ENCODE measurements at places on chromosomes 2 and 18.

DNA sequence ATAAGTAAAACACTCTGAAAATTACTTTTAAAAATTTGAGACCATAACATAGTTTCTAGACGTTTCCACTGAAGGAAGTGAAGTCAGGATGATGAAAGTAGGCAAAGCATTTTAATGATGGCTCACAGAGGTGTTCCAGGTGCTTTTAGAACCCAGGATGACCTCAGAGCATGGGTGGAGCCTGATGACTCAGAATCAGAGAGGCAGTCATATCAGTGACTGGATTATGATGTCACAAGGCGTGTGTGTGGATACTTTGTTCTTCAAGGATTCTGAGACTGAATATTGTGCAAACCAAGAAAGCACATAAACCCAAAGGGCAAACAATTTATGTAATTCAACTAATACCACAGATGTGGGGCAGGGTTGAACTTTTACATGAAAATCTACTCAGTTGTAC, 208.0 kb upstream of the FBXO11 start:
- peak; percentile 84 for DNase-seq

- no peak for DNase-seq
Measured at GRCh38 chr2:218802386-218802994, 20.5 kb downstream of the CYP27A1 start.

DNA sequence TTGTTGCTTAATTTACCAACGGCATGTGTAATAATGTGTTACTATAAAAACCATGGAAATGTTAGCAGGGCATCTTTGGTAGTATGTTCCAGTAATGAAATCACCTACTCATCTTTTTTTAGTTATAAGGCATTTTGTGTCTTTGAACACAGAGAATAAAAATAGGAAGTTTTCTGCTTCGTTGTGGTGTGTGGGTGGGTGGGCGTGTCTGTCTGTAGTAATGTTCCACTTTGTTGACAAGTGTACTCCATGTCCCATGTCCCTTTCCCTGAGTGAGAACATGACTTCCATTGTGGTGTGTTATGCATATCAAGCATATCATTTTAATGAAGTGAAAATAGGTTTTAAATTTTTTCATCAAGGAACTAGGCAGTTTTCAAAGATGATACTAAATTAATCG, 149.3 kb downstream of the VWC2L start:
- no peak for DNase-seq

GRCh38 chr18:74522635-74523548, 11.4 kb upstream of the CNDP1 start:
- DNase-seq = peak; percentile 89

- DNase-seq = no peak
Measured at GRCh38 chr2:218081063-218081462, 12.0 kb downstream of the RUFY4 start.

GRCh38 chr2:65070172-65070830, 14.1 kb downstream of the CEP68 start:
- DNase-seq = peak; percentile 62

DNA sequence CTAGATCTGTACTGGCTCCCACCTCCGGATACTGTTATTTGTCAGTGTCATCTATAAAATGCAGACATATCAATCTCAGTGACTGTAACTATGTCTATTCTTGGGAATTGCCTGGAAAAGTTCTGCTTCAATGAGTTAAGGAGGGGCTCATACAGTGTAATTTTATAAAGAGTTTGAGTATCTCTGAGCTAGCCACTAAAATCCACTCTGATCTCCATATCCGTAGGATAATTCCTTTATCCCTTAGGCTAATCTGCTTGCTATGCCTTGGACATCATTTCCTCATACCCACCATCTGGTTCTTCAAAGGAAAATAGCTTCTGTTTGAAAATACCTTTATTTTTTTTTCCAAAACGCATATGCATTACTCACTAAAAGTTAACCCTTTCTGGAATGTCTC, 863.2 kb downstream of the SUCLG1 start:
- no peak for DNase-seq

DNA sequence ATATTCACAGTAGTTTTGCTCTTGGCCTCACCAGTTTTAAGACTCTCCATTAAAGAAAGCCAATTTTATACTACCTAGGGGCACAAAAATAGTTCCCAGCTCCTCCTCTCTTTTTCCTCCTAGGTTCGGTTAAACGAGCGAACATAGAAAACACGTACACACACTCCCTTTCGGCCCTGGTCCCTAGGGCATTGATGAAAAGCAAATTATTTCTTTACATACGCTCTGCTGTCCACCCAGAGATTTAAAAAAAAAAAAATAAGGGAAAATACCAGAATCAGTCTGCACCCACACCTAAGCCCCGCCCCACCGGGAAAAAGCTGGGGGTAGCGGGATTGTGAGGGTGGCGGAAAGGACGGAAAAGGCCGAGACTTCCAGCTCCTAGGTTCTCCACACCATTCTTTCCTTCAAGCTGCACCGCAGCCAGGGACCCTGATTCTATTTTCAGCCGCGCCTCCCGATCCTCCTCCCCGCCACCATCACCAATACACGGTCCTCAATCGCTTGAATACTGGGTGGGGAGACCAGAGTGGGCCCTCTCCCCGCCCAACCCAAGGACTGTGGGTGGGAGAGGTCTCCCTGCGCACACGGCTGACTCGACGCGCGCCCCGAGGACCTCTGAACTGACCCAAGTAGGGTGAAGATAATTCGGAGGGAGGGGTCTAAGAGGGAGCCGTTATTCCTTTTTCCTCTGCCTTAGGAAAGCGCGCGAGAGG, 769 bp downstream of the ATF2 start:
- peak; percentile 31 for DNase-seq

DNA sequence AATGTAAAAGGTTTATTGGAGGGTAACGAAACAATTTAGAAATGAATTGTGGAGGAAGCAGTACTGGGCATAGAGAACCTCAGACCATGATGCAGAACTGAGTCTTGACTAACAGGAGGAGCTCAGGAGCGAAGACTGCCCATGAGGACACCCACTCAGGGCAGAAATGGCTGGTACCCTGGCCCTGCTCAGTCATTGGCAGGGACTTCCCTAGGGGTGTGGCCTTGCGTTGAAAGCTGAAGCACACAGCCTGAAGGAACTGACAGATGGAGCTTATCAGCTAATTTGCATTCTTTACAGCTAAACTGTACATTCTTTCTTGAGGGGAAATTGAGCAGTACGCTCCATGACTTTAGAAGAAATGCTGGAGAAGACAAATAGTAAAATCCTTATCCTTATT, 57.1 kb downstream of the PDK1 start:
- DNase-seq = no peak

DNA sequence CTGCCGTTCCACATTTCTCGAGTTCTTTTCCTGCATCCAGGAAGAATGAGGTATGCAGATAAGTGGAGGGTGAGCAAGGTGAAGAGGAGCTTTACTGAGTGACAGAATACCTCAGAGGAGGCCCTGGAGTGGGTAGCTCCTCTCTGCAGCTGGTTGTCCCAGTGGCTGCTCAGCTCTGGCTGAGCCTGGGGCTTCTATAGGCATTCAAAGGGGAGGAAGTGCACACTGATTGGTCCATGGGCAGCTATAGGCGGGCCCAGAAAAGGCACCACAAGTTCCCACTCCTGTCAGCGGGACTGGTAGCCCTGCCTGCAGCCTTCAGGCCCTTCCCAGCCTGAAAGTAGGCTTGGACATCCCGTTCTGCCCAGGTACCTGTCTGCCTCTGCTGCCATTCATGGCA, 94.7 kb downstream of the DOK6 start:
- DNase-seq = no peak

DNA sequence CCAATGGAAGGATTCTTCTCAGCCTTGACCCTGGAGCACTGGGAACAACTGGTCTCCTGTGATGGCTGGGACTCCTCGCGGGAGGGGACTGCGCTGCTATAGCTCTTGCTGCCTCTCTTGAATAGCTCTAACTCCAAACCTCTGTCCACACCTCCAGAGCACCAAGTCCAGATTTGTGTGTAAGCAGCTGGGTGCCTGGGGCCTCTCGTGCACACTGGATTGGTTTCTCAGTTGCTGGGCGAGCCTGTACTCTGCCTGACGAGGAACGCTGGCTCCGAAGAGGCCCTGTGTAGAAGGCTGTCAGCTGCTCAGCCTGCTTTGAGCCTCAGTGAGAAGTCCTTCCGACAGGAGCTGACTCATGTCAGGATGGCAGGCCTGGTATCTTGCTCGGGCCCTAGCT, 28.8 kb downstream of the LIPG start:
- no peak for DNase-seq

GRCh38 chr2:234747032-234747431, 204.8 kb upstream of the SH3BP4 start:
- no peak for DNase-seq

DNA sequence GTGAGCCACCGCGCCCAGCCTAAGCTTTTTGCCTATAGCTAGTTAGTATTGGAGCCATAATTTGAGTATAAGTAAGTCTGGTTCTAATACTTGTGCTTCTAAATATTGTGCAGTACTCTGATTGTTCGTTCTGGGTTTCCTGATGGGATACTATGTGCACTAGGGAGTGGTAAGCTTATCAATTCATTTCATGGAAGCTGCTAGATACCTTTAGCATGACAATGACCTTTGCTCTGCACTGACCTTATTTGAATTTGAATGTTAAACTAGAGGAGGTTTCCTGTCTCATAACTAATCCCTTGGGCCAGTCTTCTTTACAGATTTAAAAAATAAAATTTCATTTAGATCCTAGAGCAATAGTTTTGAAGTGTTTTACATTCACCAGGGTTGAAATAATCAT, 125.1 kb downstream of the GPD2 start:
- DNase-seq = no peak

DNA sequence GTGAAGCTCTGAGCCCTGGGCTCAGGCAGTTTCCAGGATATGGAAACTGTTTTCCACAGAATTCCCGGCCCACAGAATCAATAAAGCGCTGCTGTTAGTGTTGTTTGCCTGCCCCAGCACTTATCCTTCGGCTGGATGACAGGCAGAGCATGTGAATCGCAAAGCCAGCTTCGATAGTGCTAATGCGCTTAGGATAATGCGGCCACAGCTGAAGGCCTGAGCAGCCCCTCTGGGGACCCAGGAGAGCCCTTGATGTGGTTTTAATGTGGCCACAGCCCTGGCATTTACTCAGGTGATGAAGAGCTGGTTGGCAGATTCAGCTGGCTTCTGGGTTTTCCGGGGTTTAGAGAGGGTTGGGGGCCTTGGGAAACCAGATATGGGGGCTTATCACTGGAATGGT, 23.7 kb downstream of the PCARE start:
- no peak for DNase-seq

DNA sequence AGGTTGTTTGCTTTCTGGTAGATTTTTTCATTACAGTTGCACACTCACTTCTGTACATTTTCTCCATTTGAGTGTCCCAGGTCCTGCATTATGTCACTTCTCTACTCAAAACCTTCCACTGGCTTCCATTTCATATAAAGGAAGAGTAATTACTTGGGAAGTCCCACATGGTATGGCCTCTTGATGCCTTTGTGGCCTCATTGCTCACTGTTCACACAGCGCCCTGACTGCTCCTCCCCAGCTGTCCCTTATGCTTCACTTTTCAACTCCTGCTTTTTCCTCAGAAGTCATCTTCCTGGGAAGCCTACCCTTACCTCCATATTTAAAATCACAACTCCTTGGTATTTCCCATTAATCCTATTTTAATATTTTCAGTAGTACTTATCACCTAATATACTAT, 24.7 kb downstream of the GULP1 start:
- DNase-seq = no peak

DNA sequence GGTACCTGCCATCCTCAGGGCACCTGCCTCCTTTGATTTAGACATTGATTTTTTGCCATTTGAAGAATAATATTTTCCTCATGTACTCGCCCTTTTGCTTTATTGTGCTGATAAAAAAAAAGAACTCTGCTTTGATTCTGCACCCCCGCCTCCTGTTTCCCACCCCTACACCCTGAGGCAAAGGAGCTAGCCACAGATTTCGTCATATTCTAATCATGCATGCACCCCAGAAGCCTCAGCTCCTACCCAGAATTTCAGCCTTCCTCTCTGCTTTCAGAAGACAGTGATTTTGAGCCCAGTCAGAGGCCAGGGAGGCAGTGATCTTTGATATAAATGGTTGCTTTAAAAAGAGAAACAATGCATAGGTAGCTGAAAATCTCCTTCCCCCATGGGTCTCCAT, 329.0 kb downstream of the PTPRM start:
- no peak for DNase-seq

DNA sequence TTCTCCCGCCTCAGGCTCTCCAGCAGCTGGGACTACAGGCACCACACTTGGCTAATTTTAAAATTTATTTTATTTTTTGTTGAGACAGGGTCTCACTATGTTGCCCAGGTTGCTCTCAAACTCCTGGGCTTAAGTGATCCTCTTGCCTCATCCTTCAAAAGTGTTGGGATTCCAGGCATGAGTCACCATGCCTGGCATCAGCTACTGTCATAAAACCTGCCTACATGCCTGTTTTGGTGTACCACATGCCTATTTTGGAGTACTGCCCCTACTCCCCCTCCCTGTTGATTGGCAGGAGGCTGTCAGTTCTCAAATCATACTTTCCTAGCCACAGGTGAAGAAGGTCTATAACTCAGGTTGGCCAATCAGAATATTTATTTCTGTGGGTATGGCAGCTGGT, 64.0 kb downstream of the CHST9 start:
- DNase-seq = peak; percentile 77

GRCh38 chr2:124967325-124967724, 942.2 kb downstream of the CNTNAP5 start:
- DNase-seq = no peak

DNA sequence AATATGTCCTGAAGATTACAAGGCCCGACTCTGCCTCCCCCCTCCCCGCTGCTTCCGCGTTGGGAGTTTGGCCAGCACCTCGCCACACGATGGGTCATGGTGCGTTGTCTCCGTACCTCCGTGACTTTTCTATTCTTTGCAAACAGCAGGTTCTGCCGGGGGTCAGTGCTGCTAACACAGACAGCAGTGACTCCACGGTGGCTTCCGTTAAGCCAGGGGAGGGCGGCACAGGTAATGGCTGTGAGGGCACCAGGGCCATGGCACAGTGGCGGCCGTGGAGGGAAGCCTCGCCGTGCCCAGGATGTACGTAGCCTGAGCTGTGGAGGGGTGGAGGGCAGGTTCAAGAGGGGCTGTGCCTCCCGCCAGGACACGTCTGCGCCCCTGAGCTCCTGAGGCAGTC, 115.5 kb downstream of the NFATC1 start:
- no peak for DNase-seq

GRCh38 chr2:231486851-231487596, 22.7 kb upstream of the NCL start:
- no peak for DNase-seq
